ENCODE measurements at places on chromosomes 1 and 21. TPM values are rescaled to one million over a fixed set of nuclear protein-coding genes. Genes with fewer than 3 reads are reported as not detected.

Gene TMEM52
- 18.5 TPM for polyA plus RNA-seq

Gene DNAJC28
- polyA plus RNA-seq, result 2.9 TPM

Gene VSIG8
- 0.06 TPM for polyA plus RNA-seq

Gene ACOT11
- polyA plus RNA-seq, result 33.3 TPM

Gene ADAM30
- polyA plus RNA-seq, result not detected

Gene LSM10
- 28.3 TPM for polyA plus RNA-seq

Gene ANKRD65
- polyA plus RNA-seq, result 2.6 TPM

Measured in large intestine (tissue), 12 donors.